ENCODE measurements at places on chromosomes 13 and 19.

DNA sequence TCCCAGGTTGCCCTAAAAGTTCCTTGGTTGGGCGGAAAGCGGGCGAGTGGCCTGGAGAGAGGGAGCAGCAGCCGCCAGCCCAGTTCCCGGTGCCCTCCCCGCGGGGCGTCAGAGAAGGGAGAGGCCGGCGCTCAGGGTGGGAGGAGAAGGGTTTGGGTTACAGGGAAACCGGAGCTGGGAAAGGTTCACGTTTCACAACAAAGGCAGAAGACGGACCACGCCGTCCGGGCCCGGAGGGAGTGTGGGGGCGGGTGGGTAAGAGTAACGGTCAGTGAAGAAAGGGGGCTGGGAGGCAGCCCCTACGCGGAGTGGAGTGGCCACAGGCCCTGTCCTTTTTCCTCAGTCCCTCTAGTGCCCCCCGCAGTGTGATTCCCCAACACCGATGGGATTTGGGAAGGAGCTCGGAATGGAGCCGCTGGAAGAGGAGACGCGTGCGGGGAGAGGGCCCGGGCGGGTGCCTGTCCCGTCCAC lies 1.6 kb downstream of the SIX5 start:
- no peak for DNase-seq

- no peak for DNase-seq
Observed at GRCh38 chr19:19268453-19269385, 4.4 kb downstream of the TM6SF2 start.

DNA sequence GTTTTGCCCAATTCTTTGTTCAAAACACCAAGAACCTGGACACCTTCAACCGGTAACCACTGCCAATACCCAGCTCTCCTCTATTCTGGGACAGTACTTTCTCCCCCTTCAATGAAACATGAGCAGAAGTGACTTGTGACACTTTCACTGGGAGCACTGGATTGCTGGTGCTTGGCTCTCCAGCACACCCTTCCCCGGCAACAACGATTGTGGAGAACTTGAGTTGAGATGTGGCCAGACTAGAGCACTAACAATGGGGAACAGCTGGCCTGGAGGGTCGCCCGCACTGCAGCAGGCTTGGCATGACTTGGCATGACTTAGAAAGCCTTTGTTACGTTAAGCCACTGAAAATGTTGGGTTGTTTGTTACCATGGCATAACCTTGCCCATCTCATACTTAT lies 7.5 kb upstream of the B3GLCT start:
- DNase-seq = no peak

GRCh38 chr13:99203601-99204579 lies 3.2 kb downstream of the UBAC2 start:
- DNase-seq = no peak

DNA sequence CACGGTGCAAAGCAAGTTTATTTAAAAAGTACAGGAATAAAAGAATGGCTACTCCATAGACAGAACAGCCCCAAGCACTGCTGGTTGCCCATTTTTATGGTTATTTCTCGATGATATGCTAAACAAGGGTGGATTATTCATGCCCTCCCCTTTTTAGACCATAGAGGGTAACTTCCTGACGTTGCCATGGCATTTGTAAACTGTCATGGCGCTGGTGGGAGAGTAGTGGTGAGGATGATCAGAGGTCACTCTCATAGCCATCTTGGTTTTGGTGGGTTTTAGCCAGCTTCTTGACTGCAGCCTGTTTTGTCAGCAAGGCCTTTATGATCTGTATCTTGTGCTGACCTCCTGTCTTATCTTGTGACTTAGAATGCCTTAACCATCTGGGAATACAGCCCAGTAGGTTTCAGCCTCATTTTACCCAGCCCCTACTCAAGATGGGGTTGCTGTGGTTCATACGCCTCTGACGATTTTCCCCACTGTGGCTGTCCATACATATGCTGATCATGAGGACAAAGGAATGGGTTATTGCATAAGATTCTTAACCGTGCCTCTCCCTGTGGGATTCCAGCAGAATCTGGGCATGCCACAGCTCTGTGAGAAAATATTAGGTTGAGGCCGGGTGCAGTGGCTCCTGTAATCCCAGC lies 36.9 kb upstream of the ZNF507 start:
- DNase-seq = no peak

- no peak for DNase-seq
Observed at GRCh38 chr13:83386609-83387008, 495.7 kb downstream of the SLITRK1 start.

GRCh38 chr13:73245246-73245645 lies 186.4 kb downstream of the KLF5 start:
- DNase-seq = no peak

GRCh38 chr19:15330801-15331418 lies 1.4 kb downstream of the BRD4 start:
- DNase-seq = no peak
